ENCODE measurements at places on chromosomes 4 and X.
A peak's percentile ranks its signal among the peaks of the same experiment; 100 is the strongest.

- no peak for DNase-seq
These were observed 2254.4 kb downstream of the ARAP2 start for GRCh38 chr4:33989820-33990443.

- no peak for DNase-seq
These were observed 495.7 kb downstream of the RAPGEF2 start for GRCh38 chr4:159598602-159599001.

- no peak for DNase-seq
These were observed 158.4 kb downstream of the INPP4B start for GRCh38 chr4:142687547-142688275.

DNA sequence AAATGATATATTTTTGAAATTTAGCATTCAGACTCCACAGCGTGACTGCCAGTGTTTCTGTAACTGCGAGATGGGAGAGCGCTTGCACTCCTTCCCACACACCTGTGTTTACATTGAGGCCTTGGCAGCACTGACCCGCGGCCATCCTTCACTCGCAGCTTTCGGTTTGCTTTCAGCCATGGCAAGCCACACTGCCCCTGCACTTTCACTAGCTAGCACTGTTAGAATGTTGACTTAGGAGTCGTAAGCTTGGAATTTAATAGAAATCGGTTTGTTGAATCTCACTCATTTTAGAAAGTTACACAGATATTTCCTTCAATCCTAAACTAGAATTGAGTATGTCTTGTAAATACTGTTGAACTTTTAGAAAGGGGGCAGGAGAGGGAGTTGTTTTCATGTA is 136.2 kb downstream of the CFAP299 start:
- DNase-seq = peak; percentile 12

DNA sequence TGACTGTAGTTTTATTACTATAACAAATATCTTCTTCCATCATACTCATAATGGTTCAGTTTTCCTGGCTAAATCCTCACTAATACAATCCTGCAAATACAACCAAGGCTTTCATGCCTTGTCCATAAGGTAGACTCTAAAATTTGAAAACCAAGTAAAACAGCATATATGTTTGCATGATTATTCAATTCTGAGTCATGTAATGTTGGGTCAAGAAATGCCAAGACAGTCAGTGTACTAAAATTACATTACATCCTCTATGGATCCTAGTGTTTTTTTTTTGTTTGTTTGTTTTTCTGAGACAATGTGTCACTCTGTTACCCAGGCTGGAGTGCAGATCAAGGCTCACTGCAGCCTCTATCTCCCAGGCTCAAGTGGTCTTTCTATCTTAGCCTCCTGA is 38.6 kb upstream of the TEX13D start:
- no peak for DNase-seq

- no peak for DNase-seq
These were observed 68.1 kb downstream of the APBB2 start for GRCh38 chr4:41146196-41146595.

DNA sequence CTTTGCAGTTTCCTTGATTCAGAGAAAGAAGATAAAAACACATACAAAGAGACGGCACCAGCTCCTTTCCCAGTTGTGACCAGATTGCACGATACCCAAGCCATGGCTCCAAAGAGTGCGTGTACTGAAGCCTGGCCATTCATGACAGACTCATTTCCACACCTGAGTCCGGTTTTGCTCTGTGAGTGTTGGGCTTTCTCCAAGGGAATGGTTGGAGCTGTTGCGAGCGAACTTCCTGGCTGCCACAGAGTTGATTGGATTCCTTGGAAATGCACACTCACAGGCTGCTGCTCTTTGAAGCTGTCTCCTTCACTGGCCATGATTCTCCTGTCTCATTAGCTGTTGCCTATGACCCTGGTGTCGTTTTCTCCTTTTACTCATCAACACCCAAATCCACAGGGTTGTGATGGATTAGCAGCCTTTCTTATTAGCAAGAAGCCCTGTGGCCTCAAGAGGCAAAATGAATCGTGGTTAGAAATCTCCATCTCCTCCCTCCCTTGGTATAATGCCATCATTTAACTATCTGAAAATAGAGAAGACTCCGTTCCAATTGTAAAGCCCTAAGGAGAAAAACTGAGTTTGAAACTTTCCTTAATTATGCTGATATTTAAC is 43.9 kb upstream of the BBS12 start:
- no peak for DNase-seq

DNA sequence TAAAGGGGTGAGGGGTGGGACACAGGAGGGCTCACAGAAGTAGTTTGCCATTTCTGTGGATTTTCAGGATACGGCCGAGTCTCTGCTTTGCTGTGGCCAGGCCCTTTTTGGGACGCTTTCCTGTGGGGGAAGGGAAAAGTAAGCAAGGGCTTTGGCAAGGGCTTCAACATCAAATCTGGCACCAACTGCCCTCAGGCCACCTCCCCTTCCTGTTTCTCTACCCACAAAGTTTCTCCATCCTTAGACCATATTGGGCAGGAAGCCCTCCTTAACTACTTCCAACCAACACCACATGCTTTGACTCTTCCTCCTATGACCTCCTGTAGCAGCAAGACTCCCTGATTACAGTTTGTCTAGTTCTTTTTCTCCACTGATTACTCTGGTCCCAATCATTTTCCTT is 105.1 kb downstream of the PHF8 start:
- no peak for DNase-seq

- peak; percentile 18 for DNase-seq
These were observed 519.5 kb downstream of the BCOR start for GRCh38 chrX:39577985-39578869.

DNA sequence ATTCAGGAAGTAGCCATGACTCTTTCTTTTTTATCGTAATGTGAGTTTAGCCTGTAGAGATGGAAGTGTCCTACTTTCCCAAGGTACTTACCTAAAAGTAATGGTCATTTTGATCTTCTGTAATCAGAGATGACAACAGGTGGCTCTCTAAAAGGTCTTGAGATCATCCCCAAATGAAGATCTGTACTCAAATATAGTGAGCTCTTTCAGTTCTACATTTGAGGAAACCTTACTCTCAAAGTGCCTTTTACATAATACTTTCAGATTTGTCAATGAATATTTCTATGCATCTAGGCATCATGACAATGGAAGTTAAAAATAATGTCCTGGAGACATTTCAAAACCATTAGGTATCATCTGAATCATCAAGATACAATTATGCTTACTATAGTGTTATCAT is 17.2 kb upstream of the MND1 start:
- DNase-seq = no peak

- no peak for DNase-seq
These were observed 17.4 kb upstream of the USP46 start for GRCh38 chr4:52676536-52676935.

GRCh38 chr4:24196785-24197184 is 306.9 kb upstream of the PPARGC1A start:
- DNase-seq = no peak

- DNase-seq = no peak
These were observed 39.9 kb downstream of the HS6ST2 start for GRCh38 chrX:132918523-132918922.

DNA sequence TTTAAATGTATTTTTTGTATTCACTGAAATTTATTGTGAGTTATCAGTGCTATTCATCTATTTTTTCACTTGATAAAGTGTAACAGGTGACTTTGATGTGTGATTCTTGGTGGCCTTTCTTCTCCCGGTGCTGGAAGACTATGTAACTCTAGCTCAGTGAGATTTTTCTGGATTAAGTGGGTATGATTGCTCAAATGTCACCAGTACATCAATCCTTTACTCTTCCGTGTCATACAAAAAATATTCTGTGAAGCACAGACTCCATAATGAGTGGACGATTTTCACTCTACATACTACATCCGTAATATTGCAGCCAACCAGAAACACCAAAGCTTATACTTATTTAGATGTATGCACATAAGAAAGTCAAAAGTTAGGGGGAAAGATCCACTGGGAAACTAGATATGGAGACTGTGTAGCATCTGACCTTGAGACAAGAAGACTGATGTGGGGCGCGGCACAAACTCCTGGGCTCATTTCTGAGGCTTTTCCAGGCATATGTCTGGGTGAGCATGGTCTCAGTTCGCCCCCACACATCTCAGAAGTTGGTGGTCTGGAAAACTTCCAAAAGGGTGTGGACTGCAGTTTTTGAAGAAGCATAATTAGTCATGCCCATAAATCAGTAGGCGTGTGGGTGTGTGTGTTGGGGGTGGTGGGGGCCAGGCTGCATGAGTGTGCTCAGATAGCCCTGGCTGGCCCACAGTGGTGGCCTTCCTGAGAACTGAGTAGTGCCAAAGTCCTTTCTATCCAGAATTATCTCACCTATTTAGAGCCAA is 53.9 kb upstream of the TENM3 start:
- no peak for DNase-seq

DNA sequence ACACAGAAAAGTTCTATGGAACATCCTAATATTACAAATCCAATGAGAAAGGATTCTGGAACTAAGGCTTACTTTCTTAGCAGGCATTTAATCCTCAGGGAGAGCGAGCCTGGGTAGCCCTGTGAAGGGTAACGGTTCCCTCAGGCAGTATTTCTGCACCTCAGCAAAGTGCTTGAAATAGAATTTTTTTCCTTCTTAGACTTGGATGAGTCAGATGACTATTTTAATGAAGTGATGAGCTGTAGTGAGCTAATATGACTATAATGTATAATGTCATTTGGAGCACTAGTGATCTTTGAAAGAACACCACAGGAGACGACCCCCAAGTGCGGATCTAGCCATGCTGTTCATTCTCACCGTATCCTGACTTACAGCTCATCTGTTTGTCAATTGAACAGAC is 493.0 kb upstream of the FAM241A start:
- no peak for DNase-seq

- DNase-seq = no peak
These were observed 9.0 kb downstream of the TSC22D3 start for GRCh38 chrX:107766470-107767150.

- no peak for DNase-seq
These were observed 69.9 kb downstream of the GATB start for GRCh38 chr4:151690876-151691275.

- DNase-seq = no peak
These were observed 223.5 kb downstream of the AFAP1 start for GRCh38 chr4:7716010-7716721.

DNA sequence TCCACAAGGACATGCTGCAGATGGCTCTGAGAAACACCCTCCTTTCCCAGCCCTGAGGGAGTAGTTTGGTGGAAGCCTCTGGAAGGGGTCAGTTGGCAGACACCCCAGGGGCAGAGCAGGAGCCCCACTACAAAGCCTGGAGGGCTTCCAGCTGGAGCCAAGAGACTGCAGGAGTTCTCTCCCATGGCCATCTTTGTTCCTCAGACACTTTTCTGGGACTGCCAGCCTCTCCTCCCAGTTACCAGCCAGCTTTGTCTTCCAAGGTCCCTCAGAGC is 91.0 kb upstream of the PJA1 start:
- DNase-seq = no peak

GRCh38 chr4:145886871-145887240 is 51.8 kb downstream of the ZNF827 start:
- no peak for DNase-seq

DNA sequence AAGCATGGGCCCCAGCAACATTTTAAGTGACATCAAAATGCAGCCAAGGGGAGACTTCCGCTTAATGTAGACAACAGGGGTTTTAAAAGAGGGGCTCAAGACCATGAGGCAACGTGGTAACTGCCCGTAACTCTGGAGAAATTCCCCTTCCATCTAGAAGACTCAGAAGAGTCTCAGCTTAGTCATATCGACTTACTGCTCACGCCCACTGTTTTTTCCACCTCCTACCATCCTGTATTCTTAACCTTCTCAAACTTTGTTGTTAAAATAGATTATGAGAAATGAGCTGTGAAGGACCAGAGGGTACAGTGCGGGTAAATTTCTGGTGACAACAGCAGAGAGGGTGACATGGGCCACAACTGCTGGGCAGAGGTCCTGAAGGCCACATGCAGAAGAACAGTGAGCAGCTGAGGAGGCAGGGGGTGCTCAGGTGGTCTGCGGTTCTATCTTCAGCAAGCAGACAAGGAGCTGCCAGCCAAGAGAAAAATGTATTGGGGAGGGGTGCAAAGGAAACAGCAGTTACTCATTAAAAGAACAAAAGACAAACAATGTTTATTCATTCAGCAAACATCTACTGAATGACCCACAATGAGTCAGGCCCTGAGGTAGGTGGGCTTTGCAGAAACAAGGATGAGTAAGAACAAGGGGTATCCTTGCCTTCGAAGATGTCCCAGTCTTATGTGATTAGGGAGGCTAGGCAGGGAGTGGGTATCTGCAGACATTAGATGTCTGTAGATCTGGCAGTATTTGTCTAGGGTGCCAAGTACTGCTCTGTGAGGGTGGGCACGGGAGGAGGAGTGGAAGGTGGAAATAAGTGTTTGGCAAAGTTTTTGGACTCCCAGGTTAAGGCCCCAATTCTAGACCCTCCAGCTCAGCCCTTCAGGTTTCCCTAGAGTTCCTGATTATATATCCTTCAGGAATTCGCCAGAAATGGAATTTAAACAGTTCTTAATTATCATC is 175.3 kb downstream of the TSPAN5 start:
- DNase-seq = no peak

- no peak for DNase-seq
These were observed 2.6 kb downstream of the RAB28 start for GRCh38 chr4:13481569-13481968.

- DNase-seq = no peak
These were observed 58.0 kb downstream of the RHOH start for GRCh38 chr4:40254608-40255392.

GRCh38 chr4:126533146-126533805 is 1099.5 kb upstream of the INTU start:
- DNase-seq = no peak

- no peak for DNase-seq
These were observed 467.0 kb downstream of the PCDH18 start for GRCh38 chr4:137065311-137065710.

DNA sequence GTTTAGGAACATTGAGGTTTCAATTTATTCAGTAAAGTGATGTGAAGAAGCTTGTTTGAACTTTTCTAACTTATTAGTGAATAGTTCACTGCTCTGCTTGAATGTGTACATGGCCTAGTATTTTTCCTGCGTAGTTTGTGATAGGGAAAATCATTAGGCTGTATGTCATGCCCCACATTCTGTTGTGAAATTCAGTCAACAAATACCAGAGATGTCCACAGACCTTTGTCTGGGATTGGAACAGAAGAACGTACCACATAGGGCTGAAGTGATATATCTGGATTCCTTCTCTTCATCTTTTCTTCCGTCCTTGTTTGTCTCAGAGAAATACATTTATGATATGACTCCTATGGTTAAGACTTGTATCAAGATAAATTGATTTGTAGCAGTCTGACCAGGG is 88.8 kb upstream of the PLS3 start:
- DNase-seq = no peak

DNA sequence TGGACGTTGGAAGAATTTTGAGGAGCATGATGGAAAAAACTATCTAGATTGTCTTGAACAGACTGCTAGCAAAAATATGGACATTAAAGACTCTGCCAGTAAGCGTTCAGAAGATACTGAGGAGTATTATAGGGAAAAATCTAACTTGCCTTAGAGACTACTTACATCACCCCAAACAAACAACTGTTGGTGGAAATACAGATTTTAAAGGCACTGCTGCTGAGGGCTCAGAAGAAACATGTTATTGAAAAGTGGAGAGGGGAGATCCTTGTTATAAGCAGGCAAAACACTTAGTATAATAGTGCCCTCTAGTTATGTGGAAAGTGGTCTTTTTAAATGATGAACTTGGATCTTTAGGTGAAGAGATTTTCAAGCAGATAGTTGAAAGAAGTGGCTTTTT is 29.2 kb downstream of the MAD2L1 start:
- DNase-seq = no peak

- no peak for DNase-seq
These were observed 39.6 kb downstream of the CCNI start for GRCh38 chr4:77036206-77036605.

- no peak for DNase-seq
These were observed 1293.9 kb downstream of the FSTL5 start for GRCh38 chr4:160869899-160870298.

GRCh38 chrX:72274526-72274925 is 2.5 kb downstream of the RPS4X start:
- DNase-seq = no peak

All from NCI-H2107 (cell line).